ENCODE measurements at places on chromosomes 7 and 10. TPM values are rescaled to one million over a fixed set of nuclear protein-coding genes. Genes with fewer than 3 reads are reported as not detected.

GRCh38 chr10:95305606-95306317 is 15.0 kb upstream of the PDLIM1 start:
- no peak for DNase-seq

PKD1L1 gene
- 1.5 TPM for total RNA-seq

DNA sequence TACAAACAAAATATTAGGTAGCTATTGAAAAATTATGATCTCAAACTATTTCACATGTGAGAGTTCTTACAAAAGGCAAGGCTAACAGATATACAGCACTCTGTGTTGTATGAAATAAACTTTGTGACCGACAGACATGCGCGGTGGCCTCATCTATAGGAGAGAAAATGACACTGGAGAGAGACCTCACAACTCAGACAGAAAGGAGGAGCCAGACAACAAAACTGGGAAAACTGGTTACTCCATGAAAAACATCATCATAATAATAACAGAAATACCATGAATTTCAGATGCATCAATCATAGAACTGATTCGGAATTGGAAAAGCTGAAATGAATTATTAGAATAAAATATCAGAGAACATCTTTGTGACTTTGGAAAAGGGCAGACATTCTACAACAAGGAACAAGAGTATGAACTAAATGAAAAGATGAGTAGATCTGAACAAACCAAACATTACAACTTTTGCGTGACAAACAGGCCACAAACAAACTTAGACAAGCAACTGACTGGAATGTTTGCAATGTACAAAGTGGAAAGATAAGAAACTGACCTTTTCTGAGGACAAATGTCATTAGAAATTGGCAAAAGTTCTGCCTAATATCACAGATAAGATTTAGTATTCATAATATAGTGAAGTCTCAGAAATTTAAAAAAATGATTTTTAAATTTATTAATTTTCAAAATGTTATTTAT is 69.3 kb downstream of the TNS3 start:
- no peak for DNase-seq

KCNH2 gene
- 3.2 TPM for total RNA-seq

FEZF1 gene
- total RNA-seq: not detected

DNA sequence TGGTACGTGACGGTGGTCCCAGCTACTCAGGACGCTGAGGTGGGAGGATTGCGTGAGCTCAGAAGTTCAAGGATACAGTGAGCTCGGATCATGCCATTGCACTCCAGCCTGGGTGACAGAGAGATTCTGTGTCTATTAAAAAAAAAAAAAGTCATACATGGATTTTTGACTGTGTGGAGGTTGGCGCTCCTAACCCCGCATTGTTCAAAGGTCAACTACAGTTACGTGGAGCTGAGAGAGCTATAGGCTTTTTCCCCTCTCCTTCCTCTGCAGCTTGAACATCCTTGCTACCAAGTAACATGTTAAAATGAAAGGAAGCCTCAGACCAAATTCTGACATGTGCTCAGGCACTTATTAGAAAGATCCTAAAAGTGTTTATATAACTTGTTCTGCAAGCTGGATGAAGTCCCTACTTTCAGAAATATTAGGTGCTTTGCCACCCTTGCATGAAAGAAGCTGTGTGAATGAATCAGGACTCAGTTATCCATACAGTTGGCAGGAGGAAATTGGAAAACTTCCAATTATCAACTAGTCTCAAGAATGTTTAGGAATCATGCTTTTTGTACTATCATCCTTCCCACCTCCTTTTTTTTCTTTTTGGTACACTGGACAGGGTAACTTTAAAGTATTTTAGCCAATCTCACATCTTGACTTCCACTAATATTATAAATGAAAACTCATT is 12.5 kb upstream of the ST7 start:
- no peak for DNase-seq

GRCh38 chr10:29946953-29947700 is 112.3 kb downstream of the JCAD start:
- DNase-seq: no peak
